ENCODE measurements at places on chromosomes 6 and 20.

GRCh38 chr6:39808346-39808745 is 16.2 kb downstream of the DAAM2 start:
- no peak for DNase-seq

- no peak for DNase-seq
Observed at GRCh38 chr6:15132854-15133670, 112.8 kb upstream of the JARID2 start.

- DNase-seq: no peak
Observed at GRCh38 chr6:63663147-63663955, 27.7 kb downstream of the PHF3 start.

DNA sequence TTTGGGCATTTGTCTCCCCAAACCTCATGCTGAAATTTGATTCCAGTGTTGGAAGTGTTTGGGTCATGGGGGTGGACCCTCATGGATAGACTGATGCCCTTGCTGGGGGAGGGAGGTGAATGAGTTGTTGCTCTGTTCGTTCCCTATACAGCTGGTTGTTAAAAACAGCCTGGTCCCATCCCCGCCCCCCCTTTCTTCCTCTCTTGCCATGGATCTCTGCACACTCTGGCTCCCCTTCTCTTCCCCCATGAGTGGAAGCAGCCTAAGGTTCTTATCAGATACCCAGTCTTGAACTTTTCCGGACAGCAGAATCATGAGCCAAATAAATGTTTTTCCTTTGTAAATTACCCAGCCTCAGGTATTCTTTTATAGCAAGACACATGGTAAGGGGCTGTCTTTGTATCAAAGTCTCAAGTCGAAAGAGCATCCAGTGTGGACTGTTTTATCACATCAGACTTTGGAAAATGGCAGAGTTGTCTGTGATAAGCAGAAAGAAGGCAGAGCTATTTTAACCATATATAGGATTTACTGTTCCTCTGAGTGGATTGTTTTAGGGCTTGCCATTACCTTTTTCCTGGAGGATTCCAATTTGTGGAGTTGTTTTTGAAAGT is 31.2 kb downstream of the SLC9A8 start:
- DNase-seq: no peak

DNA sequence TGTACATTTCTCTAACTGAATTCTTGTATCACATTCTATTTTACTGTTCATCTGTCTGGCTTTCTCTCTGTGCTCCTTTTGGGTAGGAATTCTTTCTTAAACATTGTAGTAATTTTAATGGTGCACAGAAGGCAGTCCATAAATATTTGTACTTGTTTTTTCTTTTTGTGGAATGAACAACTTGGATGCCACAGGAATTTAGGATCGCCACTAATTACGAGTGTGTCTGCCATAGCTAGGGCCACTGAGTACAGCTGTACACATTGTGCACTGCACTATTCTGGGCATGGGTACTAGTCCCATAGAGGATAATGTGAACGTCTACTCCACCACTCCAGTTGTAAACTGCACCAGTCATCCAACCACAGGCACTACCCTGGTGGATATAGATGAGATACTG is 39.3 kb upstream of the TMEM200A start:
- no peak for DNase-seq

GRCh38 chr20:34222208-34222607 is 19.0 kb upstream of the ASIP start:
- DNase-seq: no peak
